ENCODE measurements at places on chromosomes 2 and 18.

- DNase-seq, result no peak
Observed at GRCh38 chr2:106195981-106196380, 1.9 kb upstream of the UXS1 start.

GRCh38 chr2:220002251-220002650 lies 374.8 kb downstream of the SLC4A3 start:
- DNase-seq, result no peak

DNA sequence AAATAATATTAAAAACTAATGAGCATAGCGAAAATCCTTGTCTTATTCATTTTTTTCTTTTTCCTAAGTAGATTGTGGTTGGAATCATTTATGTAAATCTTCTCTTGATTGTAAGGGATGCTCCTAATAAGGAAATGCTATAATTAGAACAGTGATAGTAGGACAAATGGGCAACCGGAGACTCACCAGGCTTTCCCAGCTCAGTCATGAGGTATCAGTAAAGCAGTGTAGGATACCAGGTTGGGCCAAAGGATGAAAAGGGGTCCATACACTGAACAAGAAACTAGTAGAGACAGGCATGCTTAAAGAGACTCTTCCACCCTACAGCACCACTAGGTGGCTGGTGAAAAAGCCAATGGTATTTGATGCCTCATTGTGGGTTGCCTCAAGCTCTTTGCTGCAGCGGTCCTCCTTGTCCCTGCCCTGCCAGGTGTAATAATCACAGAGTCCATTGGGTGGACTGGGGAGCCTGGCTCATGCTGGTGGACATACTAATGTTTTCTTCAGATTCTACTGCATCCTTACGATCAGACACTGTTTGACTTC lies 71.4 kb upstream of the FAM98A start:
- DNase-seq, result no peak

DNA sequence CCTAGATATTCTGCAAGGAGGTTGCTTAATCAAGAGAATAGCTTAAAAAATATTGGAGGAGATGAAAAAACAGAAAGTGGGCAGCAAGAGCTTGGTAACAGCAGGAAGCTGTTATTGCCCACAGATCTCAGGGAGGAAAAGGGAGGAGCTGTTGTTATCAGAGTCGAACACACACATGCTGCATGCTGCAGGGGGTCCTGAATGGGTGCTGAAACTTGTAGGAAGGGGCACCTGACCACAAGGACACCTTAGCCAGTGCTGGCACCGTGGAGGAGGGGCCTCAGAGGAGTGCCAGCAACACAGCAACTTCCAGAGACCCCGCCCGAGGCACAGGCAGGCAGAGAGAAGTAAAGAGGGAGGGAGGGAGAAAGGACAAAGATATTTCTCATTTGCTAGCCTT lies 332.9 kb downstream of the SOCS6 start:
- no peak for DNase-seq

DNA sequence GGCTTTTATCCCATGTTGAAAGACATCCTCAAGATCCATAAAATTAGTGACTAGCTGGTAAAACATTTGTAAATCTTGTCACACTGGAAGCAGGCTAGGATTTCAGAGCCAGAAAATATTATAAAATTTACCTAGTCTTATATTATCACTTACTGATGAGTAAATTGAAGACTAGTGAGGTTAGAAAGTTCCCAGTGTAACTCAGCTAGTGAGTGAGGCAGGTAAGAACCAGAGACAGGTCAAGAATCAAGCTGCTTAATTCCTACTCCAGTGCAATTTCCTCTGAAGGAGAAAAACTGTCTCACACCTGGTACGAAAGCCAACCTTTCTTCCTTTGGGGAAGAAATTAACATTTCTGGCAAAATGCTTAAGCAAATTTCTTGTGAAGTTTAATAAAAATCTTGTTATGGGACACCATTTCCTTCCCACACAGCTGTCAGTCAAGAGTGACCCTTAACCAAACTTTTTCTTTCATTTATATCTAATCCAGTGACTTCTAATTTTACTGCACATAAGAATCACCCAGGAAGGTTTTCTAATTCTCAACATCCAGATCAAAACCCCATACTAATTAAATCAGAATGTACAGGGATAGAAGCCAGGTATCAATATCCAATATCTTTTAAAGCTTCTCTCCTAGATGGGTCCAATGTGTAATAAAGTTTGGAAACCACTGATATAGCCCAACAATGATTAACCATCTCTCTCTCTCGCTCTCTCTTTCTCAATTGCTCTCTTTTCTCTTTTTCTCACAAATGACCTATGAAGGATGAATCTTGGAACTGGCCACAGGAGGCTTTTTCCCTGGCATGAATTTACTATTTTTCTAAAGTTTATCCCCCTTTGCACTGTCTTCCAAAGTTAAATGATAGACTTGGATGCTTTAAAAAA lies 264.3 kb upstream of the SLC39A10 start:
- DNase-seq, result no peak

DNA sequence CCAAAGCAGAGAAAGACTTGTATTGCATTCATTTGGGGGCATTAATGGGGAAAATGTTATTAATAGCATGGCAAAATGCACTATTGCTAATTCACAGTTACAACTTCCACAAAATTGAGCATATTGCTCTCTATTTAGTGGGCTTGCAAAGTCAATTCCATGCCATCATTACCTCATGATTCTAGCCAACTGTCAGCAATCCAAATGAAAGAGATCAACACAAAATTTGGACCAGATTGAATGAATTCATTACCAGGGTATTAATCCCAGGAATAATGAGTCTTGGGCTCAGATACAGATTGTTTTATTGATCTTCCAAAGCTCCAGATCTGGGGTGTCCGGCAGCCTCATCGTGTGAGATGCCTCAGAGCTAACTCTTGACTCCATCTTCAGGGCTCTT lies 38.3 kb downstream of the NXPH2 start:
- DNase-seq, result no peak

DNA sequence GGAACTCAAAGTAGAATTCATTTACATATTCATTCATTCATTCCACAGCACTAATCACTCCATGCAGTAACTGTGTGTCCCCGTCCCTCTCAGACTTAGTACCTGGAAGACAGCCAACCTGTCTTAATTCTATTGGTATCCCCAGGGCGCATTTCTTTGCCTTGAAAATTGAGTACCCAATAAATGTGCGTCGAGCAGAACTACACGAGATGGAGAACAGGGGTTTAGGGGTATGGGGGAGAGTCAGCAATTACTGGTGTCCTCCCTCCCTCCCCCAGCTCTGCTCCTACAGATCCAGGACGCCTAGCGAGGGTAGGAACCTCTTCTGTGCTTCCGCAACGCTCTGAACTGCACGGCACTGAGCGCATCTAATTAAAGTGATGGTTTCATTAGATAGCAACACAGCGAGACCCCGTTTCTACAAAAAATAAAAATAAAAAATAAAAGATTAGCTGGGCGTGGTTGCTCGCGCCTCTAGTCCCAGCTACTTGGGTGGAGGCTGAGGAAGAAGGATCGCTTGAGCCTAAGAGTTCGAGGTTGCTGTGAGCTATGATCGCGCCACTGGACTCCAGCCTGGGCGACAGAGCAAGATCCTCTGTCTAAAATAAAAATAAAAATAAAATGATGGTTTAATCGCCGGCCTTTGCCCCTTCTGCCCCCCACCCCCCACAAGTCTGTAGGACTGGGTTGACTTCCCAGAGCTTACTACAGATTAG lies 614 bp upstream of the FKBP1B start:
- DNase-seq, result peak; percentile 35

GRCh38 chr2:189540551-189540950 lies 40.0 kb downstream of the SLC40A1 start:
- DNase-seq, result no peak

DNA sequence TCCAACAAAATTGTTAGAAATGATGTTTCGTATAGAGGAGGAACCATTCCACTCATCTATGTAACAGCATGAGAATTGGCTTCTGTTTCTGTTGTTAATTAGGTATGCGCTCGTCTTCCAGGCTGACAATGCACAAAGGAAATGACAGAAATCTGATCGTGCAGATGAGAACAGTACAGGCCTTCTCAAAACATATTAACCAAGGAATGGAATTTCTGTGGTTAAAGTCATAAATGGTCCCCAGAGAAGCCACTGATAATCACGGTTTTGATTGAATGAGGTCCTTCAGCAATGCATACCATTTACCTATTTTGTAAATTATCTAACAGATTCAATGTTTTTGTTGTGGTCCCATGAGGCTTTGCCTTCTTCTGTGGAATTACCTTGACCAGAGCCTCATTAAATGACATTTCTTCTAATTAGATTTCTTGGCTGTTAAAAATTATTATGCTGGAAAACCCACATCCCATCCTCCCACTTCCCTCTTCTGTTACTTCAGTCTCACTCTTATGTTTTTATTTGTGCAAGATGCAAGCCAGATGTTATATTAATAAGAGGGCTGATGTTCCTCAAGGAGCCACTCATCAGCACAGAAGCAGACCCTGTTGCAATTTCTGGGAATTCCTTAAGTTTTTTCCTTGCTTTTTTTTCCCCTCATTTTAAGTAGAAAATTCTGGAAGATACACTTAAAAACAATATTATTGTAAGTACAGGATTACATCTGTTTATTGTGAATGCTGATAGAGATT lies 395.8 kb downstream of the PID1 start:
- DNase-seq, result peak; percentile 20

DNA sequence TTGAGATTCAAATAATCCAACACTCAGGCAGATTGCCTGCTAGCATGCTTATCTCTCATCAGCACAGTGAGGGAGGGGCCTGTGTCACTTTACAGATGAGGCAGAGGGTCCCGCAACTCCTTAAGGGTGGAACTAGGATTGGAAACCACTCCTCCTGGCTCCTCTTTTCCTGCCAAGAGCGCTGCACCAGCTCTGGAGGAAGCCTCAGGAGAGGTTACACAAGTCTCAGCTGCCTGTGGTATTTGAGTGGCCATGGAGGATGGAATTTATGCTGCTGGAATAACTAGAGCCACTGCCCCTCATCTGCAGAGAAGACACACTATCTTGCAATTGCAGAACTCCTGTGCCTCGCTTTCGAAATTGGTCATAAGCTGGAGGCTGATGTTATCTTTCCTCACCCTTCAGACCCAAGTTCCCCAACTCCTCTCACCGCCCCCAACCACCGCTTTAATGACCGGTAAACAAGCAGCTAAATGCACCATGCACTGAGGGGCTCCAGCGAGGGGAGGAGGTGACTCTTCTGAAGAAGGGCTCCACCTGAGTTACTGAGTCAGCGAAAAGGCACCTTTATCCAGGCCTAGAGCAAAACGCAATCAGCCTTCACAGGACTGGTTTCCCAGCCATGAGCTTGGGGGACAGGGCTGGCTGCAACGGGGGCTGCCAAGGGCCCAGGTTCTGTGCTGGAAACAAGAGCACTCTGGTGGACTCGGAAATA lies 245.8 kb downstream of the SOX11 start:
- DNase-seq, result no peak

GRCh38 chr2:74206180-74206688 lies 7.8 kb downstream of the MTHFD2 start:
- no peak for DNase-seq

- no peak for DNase-seq
Observed at GRCh38 chr18:67644226-67644625, 127.7 kb upstream of the DSEL start.

- DNase-seq, result no peak
Observed at GRCh38 chr2:9288233-9288632, 81.6 kb downstream of the ASAP2 start.

GRCh38 chr2:55150834-55151233 lies 81.3 kb downstream of the CLHC1 start:
- DNase-seq, result no peak

- peak; percentile 68 for DNase-seq
Observed at GRCh38 chr2:26850000-26850431, 2.1 kb downstream of the DPYSL5 start.
